ENCODE measurements at places on chromosomes 6 and 20.

GRCh38 chr6:138640028-138640427 lies 133.5 kb upstream of the CCDC28A start:
- no peak for DNase-seq

GRCh38 chr6:75283907-75284631 lies 523 bp downstream of the TMEM30A start:
- peak; percentile 60 for DNase-seq

GRCh38 chr6:40535110-40535818 lies 51.9 kb downstream of the LRFN2 start:
- DNase-seq, result no peak

- DNase-seq, result no peak
Observed at GRCh38 chr20:939606-940005, 23.5 kb upstream of the ANGPT4 start.

DNA sequence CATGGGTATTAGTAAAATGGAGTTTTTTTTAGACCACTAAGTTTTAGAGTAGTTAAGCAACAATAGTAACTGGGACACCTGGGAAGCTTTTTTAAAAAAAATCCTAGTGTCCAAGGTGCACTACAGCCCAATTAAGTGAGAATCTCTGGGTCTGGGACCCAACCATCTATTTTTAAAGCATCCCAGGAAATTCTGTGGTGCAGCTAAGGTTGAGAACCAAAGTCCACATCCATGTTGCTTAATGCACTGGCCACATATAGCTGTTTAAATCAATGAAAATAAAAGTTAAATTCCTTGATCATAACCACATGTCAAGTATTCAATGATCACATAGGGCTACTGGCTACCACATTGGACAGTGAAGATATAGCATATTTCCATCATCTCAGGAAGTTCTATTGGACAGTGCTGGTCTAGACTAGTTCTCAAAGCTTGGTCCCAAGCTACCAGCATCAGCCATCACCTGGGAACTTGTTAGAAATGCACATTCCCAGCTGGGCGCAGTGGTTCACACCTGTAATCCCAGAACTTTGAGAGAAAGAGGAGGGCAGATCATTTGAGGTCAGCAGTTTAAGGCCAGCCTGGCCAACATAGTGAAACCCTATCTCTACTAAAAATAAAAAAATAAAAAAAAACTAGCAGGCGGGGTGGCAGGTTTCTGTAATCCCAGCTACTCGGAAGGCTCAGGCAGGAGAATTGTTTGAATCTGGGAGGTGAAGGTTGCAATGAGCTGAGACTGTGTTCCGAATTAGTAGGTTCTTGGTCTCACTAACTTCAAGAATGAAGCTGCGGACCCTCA lies 12.7 kb downstream of the KIF13A start:
- DNase-seq, result no peak
